CD8-positive, alpha-beta T cell (primary cell): ENCODE measurements at places on chromosomes 2 and 18.

DNA sequence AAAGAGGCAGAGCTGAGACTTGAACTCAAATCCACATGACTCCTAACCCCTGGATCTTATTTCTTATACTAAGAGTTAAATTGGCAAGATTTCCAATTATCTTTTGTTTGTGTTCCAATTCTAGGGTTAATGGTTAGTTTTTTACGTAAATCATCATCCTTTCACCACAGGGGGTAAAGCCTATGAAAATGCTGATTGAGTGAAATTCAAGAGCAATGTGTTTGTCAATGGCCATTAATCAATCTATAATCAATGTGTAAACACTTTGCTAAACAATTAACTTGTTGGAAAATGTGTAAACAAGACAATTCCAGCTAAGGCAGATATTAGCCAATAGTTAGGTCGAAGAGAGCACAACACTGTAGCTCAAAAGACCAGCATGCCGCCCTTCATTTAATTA is 376.5 kb upstream of the ACVR2A start:
- no peak for DNase-seq

DNA sequence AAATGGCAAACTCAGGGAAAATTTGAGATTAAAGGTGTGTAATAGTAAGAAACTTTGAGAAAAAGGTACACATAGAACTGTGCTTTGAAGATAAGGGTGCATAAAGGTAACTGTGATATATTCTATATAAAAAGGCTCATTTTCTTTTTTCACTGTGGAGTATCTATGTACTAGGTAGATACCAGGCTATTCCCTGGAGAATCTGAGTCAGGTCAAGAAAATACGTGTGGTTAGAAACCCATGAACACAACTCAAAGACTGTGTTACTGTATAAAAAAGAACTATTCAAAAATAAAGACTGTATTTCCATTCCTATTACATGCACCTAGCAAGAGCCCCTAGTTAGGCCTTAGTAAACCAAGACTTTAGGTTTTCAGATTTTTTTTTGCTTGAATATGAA is 100.1 kb upstream of the GRB14 start:
- DNase-seq, result no peak

DNA sequence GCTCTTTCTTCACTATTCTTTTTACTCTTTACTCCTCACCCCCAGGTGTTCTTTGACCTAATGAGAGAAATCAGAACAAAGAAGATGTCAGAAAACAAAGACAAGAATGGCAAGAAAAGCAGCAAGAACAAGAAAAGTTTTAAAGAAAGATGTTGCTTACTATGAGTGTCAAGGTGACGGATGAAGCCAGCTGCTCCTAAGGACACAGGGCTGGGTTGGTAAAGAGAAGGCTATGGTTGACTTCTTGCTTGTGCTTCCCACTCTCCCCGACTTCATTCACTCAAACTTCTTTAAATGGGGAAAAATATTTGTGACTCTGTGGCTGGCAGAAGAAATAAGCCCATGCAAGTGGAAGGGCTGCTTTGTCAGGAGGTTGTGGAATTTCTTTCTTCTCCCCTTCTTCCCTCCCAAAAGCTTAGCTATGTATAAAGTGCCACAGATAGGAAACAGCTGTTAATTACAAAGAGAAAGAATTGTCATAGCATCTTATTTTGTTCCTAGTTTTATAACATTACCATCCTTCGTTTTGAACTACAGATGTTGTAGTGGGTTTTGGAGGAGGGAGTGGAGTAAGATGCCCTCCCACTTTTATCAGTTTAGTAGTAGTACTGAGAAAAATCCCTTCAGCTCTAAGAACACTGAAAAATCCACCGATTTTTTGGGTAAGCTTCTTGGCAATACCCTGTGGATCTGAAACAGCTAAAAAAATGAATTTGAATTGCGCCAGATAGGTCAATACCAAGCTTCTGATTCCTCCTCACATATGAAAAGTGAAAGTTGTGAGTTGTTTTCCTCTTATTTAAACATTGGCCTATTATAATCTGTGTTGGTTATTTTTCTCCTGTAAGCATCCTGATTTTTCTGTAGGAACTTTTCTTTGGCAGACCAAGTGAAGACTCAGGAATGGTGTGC is 40.7 kb downstream of the RALB start:
- DNase-seq, result no peak

GRCh38 chr18:79421275-79421857 is 25.6 kb downstream of the NFATC1 start:
- no peak for DNase-seq

DNA sequence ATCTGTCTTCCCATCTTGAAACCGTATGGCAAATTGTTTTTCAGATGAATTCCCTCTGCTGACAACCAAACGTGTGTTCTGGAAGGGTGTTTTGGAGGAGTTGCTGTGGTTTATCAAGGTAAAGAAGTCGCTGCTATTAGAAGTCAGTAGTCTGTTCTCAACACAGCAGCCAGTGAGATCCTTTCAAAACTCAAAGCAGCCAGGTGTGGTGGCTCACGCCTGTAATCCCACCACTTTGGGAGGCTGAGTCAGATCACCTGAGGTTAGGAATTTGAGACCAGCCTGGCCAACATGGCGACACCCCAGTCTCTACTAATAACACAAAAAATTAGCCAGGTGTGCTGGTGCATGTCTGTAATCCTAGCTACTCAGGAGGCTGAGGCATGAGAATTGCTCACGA is 2.1 kb downstream of the TYMS start:
- no peak for DNase-seq

GRCh38 chr2:136205615-136206014 is 87.7 kb upstream of the CXCR4 start:
- DNase-seq, result no peak

DNA sequence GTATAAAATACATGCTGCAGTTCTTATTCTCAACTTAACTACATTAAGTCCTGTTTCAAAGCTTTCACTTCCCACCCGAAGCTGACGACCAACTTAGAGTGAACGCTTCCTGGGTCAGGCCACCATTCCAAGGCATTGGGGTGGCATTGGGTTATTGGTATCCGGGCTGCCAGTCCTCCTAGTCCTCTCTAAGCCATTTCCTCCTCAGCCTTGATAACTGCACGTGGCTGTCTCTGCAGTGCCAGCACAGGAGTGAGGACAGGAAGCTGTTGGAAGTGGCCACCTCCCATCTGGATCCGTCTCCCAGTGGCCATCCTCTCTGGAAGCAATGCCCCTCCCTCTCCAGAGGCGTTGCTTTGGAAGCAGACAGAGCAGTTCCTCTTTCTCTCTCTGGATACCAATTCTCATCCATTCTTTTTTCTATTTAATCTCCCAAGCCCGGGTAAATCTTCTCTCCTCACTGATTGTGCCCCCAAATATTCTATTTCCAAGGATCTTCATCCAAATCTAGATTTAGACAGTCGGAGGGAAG is 354.7 kb downstream of the EIPR1 start:
- no peak for DNase-seq

GRCh38 chr2:120317180-120317533 is 28.8 kb upstream of the INHBB start:
- DNase-seq, result no peak

GRCh38 chr2:114729026-114729425 is 286.6 kb downstream of the DPP10 start:
- DNase-seq, result no peak

- DNase-seq, result no peak
These were observed 132.0 kb downstream of the EML6 start for GRCh38 chr2:54855434-54855833.

- DNase-seq, result no peak
These were observed 34.8 kb upstream of the MYO3B start for GRCh38 chr2:170143045-170143717.

- DNase-seq, result no peak
These were observed 358.9 kb upstream of the ETAA1 start for GRCh38 chr2:67038195-67038594.

GRCh38 chr2:173062801-173063200 is 12.8 kb upstream of the MAP3K20 start:
- no peak for DNase-seq

DNA sequence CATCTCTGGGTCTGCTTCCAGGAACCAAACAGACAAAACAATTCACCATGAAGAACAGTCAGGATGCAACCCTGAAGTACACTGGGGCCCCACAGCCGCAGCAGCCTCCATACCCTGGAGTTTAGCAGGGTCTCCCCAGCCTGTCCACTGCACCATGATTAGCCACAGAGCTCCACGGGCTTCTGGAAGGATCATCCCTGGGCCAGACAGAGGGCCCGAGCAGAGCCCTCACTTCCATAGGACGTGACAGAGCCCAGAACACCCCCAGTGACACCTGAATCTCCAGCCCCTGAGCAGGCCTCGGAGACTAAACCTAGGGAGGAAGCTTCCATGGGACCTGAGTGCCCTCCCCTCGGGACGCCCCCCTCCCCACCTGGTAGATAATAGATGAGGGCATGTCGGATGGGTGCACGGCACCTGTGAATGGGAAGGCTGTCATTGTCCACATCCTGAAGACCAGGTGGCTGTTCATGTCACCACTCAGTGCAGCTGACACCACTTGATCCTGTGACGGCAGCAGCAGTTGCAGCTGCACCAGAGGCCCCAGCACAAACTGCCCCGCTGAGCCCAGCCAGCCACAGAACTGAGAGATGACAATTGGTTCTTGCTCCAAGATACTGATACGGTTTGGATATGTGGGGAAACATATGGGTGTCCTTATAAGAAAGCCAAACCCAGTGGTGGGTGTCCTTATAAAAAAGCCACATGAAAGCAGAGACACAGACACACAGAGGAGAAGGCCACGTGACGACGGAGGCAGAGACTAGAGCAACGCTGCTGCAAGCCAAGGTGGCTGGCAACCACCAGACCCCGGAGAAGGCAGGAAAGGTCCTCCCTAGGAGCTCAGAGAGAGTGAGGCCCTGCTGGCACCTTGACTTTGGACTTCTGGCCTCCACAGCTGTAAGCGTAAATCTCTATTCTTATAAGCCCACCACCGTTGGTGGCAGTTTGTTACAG is 23.2 kb downstream of the KIF1A start:
- no peak for DNase-seq

DNA sequence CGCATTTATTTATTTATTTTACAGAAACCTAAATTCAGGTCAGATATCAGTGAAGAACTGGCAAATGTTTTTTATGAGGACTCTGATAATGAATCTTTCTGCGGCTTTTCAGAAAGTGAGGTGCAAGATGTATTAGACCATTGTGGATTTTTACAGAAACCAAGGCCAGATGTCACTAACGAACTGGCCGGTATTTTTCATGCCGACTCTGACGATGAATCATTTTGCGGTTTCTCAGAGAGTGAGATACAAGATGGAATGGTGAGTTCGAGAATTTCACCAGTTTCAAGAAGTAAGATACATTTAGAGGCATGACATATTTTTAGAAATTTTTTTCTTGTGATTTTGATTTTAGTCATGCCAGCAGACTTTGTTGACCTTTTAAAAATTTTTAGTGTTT is 4.6 kb downstream of the CDCA7 start:
- DNase-seq, result no peak

- DNase-seq, result no peak
These were observed 5.4 kb upstream of the KCNJ13 start for GRCh38 chr2:232781765-232782164.

DNA sequence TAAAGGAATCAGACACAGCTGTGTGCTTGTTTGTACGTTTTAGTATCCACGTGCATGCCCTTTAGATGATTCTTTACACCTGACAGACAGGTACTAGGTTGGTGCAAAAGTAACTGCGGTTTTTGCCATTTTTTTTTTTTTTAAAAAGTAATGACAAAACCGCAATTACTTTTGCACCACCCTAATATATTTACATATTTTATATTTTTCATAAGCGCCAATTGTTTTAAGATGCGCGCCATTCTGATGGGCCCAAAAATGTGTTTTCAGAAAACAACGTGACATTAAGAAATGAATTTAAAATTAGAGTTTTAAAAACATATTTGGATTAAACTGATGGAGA is 972 bp upstream of the COBLL1 start:
- no peak for DNase-seq

DNA sequence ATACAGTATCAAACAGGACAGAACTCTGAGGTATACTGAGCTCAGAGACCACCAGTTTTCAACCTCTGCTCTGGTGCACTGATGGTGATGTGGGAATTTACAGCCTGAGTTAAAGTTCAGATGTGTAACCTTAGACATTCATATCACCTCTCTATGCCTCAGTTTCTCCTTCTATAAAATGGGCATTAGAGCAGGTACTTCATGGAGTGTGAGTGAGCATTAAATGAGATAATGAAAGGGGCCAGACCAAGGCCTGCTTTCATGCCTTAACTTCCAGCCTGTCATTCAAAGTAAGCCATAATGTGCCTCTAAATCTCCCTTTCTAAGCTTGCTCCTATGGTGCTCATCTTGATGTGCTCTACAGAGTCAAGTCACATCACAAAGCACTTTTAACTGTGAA is 8.4 kb downstream of the ACVR1 start:
- DNase-seq, result no peak

DNA sequence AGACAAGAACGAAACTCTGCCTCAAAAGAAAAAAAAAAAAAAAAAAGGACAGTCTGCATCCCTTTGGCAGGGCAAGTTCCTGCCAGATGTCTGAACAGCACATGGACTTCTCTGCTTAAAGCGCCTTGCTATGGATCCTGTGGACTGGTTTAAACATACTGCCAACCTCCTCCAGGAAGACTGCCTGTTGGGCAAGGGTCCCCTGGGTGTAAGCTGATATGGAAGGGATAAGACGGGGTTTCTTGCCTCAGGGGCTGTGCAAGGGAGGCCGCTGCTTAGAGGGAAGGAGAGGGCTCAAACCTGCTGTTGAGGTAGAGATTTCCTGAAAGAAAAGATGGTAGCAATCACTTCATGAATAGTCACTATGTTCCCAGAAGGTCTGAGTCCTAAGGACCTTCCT is 22.2 kb downstream of the SKA1 start:
- no peak for DNase-seq

- DNase-seq, result no peak
These were observed 513.9 kb upstream of the MEX3C start for GRCh38 chr18:51711298-51711889.

DNA sequence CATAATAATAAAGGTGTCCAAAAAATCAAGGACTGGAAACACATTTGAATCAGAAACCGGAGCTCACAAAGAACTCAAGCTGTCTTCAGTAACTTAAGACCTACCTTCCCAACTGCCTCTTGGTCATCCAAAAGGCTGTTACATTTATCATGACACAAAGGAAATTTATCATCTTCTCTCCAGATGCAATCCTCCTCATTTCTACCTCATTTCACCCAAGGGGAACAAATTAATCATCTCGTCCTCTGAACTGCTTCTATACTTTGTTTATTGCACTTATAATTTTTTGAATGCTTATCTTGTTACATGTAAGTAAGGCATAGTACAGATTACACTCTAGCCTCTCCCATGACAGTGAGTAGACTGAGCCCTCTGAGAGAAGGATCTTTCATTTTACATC is 105.1 kb upstream of the RGPD4 start:
- DNase-seq, result no peak

- DNase-seq, result no peak
These were observed 321.5 kb upstream of the FSIP2 start for GRCh38 chr2:185417111-185417510.

DNA sequence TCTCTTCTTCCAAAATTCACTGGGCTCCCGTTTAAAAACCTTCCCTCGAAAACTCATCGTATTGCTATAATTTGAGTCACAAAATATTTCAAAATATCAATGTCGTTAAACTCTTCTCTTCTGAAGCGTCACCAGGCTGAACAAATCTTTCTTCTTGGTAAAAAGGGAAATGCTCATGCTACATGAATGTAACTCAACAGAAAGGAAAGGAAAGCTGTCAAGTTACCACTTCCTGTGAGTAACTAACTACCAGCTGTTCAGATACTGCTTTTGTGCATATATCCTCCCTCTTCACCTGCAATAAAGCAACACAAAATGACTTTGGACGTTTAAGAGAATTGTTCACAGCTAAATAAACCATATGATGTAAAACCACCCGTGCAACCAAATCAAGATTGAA is 95.4 kb downstream of the DOCK10 start:
- peak; percentile 84 for DNase-seq
